ENCODE measurements at places on chromosomes 7 and 10. TPM values are rescaled to one million over a fixed set of nuclear protein-coding genes. Genes with fewer than 3 reads are reported as not detected.

The SPDYE6 gene
- total RNA-seq = not detected

The ODAD2 gene
- total RNA-seq = 1.5 TPM

The AGBL3 gene
- 1.3 TPM for total RNA-seq

The SPDYE16 gene
- total RNA-seq = 0.17 TPM

The GPER1 gene
- 1.5 TPM for total RNA-seq

The IMPDH1 gene
- 56.5 TPM for total RNA-seq

The SERPINE1 gene
- total RNA-seq = 167 TPM

The HYAL4 gene
- not detected for total RNA-seq

The UNCX gene
- total RNA-seq = not detected

The EVX1 gene
- not detected for total RNA-seq

The BMPR1A gene
- 61.8 TPM for total RNA-seq

The RNLS gene
- 11.3 TPM for total RNA-seq

The C10orf143 gene
- 2.0 TPM for total RNA-seq

The DENND2A gene
- total RNA-seq = 39.0 TPM

The NUTM2D gene
- 1.3 TPM for total RNA-seq

The NODAL gene
- not detected for total RNA-seq

The ITPRID1 gene
- total RNA-seq = not detected

The LRRD1 gene
- 0.17 TPM for total RNA-seq

The IFIT1 gene
- total RNA-seq = 25.8 TPM

The HMX3 gene
- not detected for total RNA-seq

The TMEM184A gene
- under 0.01 TPM for total RNA-seq

The SLC13A1 gene
- total RNA-seq = not detected

The MYPN gene
- total RNA-seq = under 0.01 TPM

The JAZF1 gene
- total RNA-seq = 4.6 TPM

The NKX2-3 gene
- total RNA-seq = not detected

The PDK4 gene
- 3.1 TPM for total RNA-seq

The NRP1 gene
- total RNA-seq = 373 TPM

The ANKRD1 gene
- under 0.01 TPM for total RNA-seq

The STK31 gene
- total RNA-seq = under 0.01 TPM

The PSD gene
- total RNA-seq = 5.3 TPM

The PHTF2 gene
- total RNA-seq = 25.9 TPM

The PPP1R9A gene
- total RNA-seq = 3.3 TPM

The CRTAC1 gene
- not detected for total RNA-seq

The SKIDA1 gene
- total RNA-seq = 0.51 TPM

The VPS37D gene
- 6.2 TPM for total RNA-seq

The AGR2 gene
- not detected for total RNA-seq

The TMEM209 gene
- 9.5 TPM for total RNA-seq

The CPA2 gene
- under 0.01 TPM for total RNA-seq

The ADCY1 gene
- total RNA-seq = 0.51 TPM

The NACAD gene
- total RNA-seq = 1.3 TPM

The KCNIP2 gene
- total RNA-seq = 0.77 TPM

The MARVELD1 gene
- total RNA-seq = 12.1 TPM

The TMEM236 gene
- 0.17 TPM for total RNA-seq

The CCZ1B gene
- total RNA-seq = 44.4 TPM

The CYP3A7 gene
- 37.8 TPM for total RNA-seq

The GIMAP8 gene
- total RNA-seq = under 0.01 TPM

The PLXDC2 gene
- total RNA-seq = 12.3 TPM

The TAX1BP1 gene
- total RNA-seq = 98.6 TPM

The PON1 gene
- not detected for total RNA-seq

The PTF1A gene
- not detected for total RNA-seq

The PLAU gene
- total RNA-seq = 60.1 TPM
